ENCODE measurements at places on chromosomes 1 and 21.

DNA sequence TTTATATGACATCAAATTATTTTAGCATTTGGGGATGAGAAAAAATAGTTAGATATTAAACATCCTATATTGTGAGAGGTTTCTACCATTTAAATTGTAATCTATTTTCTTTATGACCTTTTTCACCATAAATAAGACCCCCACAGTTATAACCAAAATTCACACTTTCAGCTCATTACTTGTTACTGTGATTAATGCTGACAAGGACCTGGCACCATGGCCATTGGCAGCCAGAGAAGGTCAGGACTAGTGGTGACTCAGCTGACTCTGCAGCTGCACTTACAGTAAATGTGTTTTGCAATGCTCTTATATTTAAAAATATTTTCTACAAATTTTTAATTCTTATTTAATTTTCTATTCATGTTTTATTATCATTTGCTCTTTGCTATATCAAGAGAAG, 133.3 kb upstream of the C1orf105 start:
- no peak for DNase-seq

DNA sequence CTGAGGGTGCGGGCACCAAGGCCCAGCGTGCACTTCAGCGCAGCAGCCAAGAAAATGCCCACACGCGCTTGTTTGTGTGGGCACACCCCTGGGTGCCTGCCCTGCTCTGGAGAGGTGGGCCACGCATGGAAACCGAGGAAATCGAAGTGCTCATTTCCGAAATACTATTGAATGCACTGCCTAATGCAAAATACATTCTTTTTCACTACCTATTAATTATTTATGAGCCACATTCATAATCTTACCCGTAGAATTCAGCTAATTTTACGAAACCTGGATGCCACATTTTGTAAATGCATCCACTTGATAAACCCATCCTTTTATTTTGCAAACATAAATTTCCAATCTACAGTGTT, 4.8 kb downstream of the DSCAM start:
- no peak for DNase-seq

DNA sequence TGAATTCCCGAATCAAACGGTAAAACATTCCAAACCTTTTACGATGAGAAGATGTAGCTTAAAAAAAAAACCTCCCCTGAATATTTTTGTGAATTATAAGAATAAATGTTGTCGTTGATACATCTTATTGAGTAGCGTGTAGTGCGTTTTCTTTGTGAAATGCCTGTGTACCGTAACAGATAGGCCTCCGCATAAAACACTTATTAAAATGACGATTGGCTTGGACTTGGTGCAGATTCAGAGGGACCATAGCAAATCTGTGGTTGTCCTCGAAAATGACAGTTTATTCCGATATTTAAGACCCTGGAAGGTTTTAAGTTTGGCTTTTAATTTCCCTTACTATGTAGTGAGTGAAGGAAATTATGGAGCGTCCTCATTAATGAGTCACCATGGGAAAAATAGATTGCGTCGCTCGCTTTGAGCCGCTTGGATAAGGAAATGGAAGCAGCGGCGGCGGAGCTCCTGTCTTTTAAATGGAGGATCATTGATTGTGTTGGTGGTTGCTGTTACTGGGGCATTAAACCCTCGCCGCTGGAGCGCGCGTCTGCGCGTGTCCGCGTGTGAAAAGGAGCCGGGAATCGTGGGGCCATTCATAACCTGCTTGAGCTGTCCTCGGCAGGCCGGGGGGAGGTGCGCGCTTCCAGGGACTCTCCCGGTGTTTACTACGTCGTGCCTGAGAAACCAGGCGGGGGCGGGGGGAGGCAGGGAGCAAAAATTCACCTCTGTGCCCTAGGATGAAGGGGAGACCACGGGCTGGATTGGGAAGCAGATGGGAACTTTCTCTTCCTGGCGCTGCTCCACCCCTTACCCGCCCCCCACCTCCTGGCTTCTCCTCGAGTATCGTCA, 1.6 kb downstream of the SPEN start:
- no peak for DNase-seq

- DNase-seq, result no peak
Observed at GRCh38 chr1:157367091-157367739, 185.1 kb downstream of the FCRL5 start.

GRCh38 chr1:64917328-64917861, 49.0 kb downstream of the JAK1 start:
- no peak for DNase-seq

DNA sequence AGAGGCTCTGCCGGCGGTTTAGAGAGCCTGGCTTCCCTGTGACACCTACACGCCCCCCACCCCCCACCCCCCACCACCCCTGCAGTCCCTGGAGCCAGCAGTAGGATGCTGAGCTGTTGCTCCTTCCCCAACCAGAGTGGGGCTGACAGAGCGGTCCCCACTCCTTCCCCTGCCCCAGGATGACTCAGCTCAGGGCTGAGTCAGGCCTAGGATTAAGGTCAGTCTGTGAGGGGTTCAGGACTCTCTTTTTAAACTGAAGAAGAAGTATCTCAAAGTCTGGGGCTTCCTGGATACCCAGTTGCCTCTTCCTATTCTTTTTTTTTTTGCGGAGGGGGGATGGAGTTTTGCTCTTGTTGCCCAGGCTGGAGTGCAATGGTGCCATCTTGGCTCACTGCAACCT, 19.1 kb downstream of the DMBX1 start:
- no peak for DNase-seq

DNA sequence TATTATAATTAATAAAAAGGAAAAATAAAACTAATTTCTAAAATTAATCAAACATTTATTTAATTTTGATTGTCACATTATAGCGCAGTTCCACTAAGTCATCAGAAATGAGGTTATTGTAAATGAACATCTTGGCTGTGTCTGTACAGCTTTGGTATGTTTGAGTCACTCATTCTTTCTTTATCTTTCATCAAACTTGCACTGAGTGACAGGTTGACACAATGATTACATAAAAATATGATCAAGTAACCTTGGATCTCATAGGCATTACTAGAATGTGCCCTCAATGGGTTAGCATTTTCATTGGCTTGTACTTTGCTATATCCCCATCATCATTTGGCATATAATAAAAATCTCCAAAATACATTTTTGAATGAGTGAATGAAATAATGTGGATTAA, 1353.2 kb upstream of the ADGRL2 start:
- DNase-seq, result no peak

GRCh38 chr1:244388961-244389360, 62.7 kb downstream of the ADSS2 start:
- DNase-seq, result no peak

DNA sequence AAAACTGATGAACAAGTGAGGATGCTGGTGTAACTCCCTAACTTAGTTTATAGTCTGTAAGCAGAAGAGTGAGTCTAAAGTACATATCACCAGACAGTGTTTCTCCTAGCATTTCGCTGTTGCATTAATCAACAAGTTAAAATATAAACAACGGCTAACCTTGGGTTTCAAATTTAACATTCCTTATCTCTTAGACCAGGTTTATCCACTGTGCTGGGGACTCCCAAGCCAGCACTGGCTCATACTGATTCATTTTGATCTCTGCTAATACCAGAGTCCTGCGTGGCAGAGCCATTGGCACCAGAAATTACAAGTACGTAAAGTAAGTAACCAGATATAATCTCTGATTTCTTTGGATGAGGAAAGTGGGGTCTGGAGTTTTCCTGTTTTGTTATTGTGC, at the start of gene FMO1:
FMO1 (plus strand) TSS at position 193 of the 400 bp plus-strand sequence. CDS start 9,594 bp downstream, outside the sequence.
- DNase-seq, result no peak

- no peak for DNase-seq
Observed at GRCh38 chr1:78029793-78030192, 16.0 kb upstream of the GIPC2 start.

GRCh38 chr1:51907079-51907702, 28.7 kb upstream of the NRDC start:
- no peak for DNase-seq

DNA sequence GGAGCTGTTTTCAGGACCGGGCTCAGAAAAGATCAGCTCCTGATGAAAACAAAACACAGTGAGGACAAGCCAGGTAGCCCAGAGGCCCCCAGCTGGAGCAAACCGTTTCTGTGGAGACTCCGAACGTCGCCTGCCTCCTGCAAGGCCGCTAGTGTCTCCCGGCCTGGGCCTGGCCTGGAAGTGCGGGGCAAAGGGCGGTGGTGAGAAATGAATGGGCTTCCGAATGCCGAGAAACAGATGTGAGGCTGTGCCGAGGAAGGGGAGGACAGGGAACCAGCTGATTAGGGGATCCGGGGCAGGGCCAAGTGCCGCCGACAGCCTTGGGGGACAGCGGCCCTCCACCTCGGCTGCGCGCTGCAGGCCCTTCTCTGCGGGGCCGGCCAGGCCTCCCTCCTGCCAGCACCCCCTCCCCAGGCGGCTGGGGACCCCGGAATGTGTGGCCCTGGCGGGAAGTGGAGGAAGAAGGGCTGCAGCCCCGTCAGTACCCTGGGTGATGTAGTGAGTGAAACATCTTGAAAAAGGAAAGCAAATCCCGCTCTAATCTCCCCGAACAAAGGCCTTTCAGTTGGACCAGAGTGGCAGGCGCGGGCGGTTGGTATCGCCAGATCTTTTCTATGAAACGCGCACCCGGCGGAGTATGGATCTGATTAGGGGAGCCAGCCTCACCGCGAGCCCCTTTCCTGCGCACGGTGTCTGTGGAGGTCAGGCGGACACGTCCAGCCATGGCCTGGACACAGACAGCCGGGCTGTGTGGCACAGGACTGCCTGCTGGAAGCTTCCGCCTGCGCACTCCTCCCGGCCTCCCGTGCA, 52.6 kb downstream of the PRDM16 start:
- DNase-seq, result no peak

DNA sequence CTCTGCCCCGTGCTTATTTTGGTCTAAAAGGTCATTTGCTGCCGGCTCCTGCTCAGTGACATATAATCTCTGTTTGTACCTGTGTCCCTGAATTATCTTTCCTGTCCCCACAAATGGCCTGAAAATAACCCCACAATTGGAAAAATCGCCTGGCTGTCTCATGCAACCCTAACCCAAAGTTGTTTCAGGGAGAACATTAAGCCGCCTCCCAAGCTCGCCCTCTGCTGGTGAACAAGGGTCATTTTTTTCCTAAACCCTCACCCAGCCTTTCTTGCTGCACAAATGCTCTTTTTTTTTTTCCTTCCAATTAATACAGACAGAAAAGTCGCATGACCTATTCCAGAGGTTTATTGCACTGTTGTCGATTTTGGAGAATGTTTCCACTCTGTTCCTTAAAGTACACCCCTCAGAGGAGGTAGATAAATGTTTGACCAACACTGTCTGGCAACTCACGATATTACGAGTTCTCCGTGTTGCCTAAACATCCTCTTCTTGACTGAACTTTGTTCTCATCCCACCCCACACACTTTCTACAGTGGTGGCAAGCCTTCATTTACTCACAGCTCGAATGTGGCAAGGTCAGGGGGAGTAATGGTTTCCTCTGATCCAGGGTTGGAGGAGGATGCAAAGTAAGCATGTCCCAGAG, 148.7 kb downstream of the ZZZ3 start:
- DNase-seq, result no peak

- no peak for DNase-seq
Observed at GRCh38 chr21:46229133-46229922, 754 bp upstream of the LSS start.

DNA sequence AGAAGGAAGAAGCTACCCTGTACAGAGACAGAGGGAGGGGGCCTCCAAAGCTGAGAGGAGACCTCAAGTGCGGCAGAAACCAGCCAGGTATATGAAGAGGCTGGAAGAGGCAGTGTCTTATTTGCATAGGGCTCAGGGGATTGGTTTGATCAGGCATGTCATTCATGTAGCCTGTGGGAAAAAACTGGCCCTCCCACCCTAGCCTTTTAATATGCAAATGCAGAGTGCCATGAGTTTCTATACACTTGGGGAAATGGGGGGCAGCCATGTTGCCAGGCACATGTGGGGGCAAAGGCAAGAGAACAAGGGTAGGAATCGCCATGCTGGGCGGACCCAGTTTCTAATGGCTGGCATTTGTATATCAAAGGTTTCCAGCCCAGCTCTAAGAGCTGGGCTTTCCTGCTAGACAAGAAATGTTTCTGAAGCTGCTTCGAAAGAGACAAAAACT, 172.7 kb downstream of the RASAL2 start:
- DNase-seq, result no peak

GRCh38 chr21:32565856-32566465, 19.4 kb downstream of the TCP10L start:
- DNase-seq, result no peak

DNA sequence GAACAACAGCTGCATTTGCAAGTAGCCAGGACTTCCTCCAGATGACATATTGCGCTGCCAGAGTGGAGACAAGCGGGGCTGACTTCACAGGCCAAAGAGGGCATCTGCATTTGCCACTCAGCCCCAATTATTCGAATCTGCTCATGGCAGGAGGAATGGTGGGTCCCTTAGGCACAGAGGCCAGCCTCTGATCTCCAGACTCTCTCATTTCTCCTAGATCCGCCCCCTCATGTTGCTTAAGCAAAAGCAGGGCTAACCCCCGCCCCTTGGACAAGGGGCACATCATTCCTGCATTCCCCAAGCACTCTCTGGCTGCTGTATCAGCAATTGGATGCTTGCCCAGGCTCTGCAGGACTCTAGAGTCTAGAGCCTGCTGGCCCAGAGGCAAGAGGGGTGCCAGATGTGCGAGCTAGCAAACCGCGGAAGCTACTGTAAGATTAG, 262.4 kb downstream of the ST6GALNAC3 start:
- DNase-seq, result no peak

GRCh38 chr1:235483090-235483489, 21.2 kb downstream of the B3GALNT2 start:
- DNase-seq, result no peak

GRCh38 chr1:201317551-201317950, 34.2 kb downstream of the PKP1 start:
- no peak for DNase-seq

DNA sequence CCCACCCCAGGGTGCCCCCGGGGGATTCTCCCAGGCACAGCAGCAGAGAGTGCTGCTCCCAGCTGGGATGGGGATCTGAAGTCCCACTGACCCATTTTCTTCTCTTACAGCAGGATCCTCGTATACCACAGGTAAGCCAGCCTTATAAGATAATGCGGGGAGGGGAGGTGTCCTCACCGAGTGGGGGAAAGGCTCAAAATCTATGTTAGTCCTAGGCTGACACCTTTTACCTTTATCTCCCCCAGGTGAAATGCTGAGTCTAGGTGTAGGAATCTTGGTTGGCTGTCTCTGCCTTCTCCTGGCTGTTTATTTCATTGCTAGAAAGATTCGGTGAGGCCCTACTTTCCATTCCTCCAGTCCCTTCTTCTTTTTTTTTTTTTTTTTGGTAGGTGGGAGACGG, 5.3 kb downstream of the APH1A start:
- DNase-seq, result no peak

DNA sequence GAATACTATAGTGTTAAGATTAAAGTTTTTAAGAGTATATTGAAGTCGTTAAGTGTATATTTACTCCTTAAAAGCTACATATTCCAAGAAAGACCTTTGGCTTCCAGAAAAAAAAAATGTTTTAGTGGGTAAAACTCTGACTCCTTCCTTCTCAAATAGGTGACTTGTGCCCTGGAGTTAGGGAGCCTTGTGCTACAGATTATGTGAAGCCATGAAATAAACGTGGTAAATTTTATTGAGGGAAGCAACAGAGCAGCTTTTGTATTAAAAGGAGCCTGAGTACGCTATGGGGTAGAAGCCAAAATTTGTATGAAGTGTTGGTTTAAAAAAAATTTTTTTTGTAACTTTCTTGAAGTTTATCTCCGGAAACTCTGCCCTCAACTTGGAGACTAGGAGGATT, 994 bp downstream of the RO60 start:
- no peak for DNase-seq
